ENCODE measurements at places on chromosomes 7 and 10.

- DNase-seq = peak; percentile 71
Measured at GRCh38 chr10:117653170-117653515, 110.6 kb downstream of the EMX2 start.

DNA sequence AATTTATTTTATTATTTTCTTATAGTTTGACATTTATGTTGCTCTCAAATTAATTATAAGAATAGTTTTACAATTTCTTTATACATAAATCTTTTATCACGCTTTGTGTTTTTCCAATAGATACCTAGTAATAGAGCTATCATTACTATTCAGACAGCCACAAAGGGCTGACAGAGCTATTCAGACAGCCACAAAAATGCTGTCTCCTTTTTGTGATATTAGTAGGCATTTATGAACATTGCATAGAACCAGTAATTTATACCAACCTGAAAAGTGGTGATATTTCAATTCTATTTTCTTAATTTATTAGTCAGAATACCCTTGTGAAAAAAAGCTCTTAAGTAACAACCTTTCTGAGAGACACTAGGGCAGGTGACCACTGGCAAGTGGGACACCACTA lies 34.2 kb upstream of the IGFBP3 start:
- DNase-seq = peak; percentile 53

DNA sequence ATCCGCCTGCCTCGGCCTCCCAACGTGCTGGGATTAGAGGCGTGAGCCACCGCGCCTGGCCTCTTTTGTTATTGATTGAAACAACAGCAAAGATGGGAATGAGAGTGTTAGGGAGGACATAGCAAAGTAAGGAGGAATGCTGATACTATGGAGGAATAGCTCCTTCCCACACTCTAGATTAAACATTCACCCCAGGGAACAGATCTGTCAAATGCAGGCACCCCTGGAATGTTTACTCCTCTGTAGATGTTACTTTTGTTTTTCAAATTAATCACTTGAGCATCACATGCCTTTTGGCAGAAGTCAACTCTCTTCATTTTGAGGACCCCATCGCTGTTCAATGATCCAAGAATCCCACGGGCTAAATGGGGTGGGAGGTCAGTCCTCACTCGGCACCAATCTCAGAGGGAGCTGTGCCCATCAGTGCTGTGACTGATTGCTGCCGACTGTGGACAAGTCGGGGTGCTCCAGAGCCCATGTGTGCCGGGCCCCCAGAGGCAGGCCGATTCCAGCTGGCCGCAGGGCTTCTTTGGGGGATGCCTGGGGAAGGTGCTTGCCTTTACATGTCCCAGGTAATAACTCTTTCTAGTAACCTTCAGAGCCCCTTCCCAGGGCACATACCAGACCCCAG lies 10.2 kb upstream of the COBL start:
- no peak for DNase-seq

DNA sequence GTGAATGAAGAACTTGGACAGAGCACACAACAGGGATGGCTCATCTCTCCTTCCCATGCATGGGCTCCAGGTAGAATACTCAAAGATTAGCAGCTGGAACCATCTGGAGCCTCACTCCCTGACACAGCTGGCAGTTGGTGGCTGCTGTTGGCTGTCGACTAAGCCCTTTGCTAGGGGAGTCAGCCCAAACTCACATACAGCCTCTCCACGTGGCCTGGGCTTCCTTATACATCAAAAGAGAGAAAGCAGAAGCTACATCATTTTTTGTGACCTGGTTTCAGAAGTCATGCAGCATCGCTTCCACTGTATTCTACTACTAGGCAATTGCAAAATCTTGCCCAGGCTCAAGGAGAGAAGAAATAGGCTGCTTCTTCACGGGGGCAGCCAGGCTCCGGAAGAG lies 24.4 kb downstream of the ASNS start:
- DNase-seq = no peak

GRCh38 chr7:138873220-138873892 lies 75.4 kb upstream of the ATP6V0A4 start:
- DNase-seq = no peak

DNA sequence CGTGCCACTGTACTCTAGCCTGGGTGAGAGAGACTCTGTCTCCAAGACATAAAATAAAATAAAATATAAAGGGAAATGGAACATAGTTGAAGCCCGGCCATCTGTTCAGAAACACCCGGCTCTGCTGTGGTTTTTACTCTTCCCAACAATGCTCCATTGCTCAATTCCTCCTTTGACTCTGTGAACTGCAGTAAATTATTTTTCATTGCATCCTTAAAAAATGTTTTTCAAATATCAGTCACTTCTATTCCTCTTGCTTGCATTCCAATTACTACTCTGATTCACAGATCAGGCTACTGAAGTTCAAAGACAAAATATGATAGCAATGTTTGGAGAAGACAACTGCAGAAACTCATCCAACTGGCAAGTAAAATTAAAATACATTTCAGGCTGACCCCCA lies 983.0 kb downstream of the SORCS1 start:
- DNase-seq = peak; percentile 16

- DNase-seq = no peak
Measured at GRCh38 chr7:100896732-100897608, 1.3 kb upstream of the ACHE start.

DNA sequence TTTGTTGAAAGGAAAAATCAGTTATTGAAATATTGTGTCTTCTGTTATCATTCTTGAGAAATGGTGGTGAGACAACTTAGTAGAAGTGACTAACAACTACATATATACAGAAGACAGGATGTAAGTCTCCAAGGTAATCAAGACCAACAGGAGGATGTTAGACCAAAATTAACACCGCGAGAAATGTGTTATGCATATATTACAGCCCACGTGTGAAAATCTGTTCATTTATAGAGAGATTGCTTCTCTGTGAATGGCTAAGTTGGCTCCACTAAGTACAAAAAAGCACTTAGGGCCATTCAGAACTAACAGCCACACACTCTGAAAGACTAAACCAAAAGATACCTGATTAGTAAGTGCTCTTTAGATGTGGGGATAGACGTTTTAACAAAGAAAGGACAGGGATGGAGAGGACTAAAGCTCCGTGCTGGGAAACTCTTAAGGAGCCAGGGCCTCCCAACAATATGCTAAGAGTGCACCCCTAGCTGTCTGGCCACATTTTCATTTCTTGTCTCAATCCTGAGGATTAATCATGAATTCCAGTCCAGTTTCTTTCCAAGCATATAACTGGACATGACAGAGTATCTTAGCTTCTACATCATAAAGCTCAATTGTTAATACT lies 26.5 kb downstream of the HDAC9 start:
- DNase-seq = peak; percentile 19

DNA sequence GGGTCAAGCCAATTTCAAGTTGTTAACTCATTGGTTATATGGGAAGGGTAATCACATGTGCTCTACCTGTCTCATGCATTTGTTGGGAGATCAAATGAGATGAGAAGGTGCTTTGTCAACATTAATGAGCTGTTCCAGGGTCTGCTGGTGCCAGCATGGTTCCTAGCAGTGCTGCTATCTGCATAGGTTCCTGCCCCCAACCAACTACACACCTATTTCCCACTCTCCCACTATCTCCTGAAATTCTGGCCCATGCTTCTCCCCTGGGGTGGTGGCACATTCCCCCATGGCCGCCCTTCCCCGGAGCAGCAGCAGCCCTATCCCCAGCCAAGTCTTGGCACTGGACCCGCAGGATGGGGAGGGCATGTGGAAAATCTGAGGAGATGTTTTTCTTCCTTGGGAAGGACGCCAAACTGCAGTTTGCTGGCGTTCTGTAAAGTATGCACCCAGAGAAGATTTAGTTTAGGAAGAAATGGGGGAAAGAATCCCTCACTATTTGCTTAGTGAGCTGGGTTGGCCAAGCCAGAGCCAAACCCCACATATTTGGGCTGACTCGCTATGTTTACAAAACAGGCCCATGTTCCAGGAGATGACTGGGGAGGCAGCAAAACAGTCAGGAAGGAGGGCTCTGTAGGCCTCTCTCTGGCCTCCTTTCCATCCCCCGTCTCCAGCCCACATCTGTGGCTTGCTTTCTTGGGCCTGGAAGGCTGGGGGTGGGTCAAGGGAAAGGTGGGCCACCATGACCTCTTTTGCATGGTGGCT lies 42.5 kb downstream of the PPP1R3C start:
- DNase-seq = peak; percentile 97

GRCh38 chr7:91062713-91063112 lies 201.5 kb upstream of the FZD1 start:
- no peak for DNase-seq

DNA sequence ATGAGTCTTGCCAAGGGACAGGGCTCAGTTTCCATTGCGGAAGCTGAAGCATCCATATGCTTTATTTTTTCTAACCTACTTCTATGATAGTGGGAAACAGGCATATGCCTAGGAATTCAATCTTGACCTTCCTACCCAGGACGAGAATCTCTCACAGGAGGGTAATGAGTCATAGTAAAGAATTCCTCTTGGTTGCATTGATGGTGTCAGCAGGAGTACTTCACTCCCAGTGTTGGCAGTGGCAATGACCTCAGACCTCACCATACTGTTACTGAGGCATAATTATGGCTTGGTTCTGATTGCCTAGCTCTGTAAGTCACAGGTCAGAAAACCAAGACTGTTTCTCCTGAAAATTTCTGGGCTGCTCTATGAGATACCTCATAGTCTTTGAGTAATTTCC lies 552.9 kb downstream of the ARL4A start:
- DNase-seq = peak; percentile 76

DNA sequence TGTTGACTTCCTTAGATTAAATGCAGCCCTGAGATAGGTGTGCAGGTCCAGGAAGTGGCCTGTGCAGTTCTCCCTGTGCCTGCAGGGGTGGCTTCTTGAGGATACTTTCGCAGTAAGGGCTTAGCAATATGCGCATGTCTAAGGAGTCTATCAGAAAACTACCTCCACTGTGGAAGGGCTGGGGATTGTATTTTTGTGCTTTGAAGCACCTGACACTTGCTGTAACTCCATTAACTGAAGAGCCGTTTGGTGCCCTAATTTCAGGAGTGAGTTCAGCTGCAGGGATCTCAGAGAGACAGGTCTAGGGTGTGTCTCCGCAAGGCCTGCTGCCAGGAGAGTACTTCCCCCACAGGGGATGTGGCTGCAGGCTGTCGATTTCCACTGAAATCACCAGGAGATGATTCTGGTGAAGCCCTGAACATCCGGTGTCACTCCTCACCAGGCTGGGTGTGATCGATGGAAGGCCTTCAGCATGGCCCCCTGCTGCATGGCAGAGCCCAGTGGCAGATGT lies 35.5 kb downstream of the IKZF1 start:
- no peak for DNase-seq

DNA sequence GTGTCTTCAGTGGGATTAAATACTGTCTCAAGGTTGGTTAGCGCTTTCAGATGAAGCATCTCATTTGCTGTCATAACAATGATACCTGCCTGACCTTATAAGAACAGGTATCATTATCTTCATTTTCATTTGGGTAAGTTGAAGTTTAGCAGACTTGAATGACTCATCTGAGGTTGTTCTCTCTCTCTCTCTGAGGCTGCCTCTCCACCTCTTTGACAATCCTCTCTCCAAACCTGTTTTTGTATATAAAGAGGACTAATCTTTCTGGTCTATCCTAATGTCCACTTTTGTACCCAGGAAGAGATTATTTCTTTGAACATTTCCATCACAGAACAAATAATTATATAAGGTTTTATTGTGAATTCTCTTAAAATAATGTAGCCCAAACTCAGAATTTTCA lies 291.4 kb downstream of the KLF6 start:
- no peak for DNase-seq

- peak; percentile 90 for DNase-seq
Measured at GRCh38 chr7:124765401-124766352, at the start of gene GPR37. Gene GPR37, minus strand, starts transcription at chr7:124765792. Its CDS starts 816 bp downstream, at chr7:124764976.

DNA sequence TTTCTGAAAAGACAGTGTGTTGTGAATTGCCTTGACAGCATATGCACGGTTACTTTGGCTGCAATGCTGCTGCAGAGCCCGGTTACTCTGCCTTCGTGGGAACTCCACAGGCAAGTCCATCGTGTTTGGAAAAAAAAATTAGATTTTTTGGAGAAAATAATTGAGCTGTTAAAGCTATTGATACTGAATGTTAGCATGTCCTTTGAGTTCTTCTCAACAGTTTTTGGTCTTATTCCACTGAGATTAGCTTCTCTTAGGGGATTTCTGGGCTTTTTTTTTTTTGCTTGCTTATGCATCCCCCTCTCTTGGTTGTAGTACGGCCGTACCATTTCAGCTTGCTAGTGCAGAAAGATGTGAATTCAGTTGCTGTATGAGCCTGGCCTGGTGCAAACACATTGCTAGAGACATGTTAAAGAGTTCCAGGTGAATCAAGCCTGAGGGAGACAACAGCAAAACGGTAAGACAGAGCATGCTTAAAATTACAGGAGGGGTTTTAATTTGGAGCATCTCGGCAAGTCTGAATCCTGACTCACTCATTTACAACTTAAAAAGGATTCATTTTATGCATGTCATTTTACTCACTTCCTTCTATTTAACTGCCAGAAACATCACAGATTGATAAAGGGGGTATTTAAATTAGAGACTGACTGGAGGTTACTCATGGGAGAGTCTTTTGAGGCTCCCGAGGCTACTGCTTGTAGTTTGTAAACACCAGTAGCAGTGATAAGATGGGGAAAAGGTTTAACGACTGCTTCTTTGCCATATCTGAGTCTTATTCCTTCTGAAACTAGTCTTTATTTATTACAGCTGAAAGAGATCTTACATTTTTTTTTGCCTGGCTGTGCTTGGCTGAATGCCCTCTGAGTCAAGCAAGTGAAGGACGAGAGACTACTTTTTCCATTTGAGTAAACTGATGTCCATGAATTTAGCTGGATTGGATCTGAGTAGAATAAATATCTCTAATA lies 113.7 kb downstream of the CDK14 start:
- peak; percentile 74 for DNase-seq

- DNase-seq = peak; percentile 70
Measured at GRCh38 chr10:30553626-30554439, 75.7 kb downstream of the LYZL2 start.

GRCh38 chr7:69177941-69178494 lies 420.3 kb upstream of the AUTS2 start:
- no peak for DNase-seq
